Thoracic aorta (tissue), 2 donors: ENCODE measurements at places on chromosomes 5 and 9. TPM values are rescaled to one million over a fixed set of nuclear protein-coding genes. Genes with fewer than 3 reads are reported as not detected.

IFNK gene
- not detected for total RNA-seq

KCNV2 gene
- not detected for total RNA-seq

EPB41L4B gene
- 1.1 TPM for total RNA-seq

ENDOG gene
- 21.2 TPM for total RNA-seq
